NCI-H2029 (cell line): ENCODE measurements at places on chromosomes 12 and 14.

- no peak for DNase-seq
Measured at GRCh38 chr12:18899678-18900317, 161.9 kb downstream of the CAPZA3 start.

DNA sequence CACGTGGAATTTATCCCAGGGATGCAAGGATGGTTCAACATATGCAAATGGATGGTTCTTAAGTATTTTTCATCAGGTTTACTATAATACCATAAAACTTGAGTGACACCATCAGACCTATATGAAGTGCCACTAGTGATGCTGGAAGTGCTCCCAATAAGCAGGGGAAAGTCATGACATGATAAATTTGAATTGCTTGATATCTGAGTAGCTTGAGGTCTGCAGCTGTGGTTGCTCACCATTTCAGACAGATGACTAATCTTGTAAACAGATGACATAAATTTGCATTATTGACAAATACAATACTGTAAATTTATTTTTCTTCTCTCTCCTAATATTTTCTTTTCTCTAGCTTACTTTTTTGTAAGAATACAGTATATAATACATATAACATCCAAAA, 13.7 kb upstream of the PRPF39 start:
- no peak for DNase-seq

- DNase-seq: no peak
Measured at GRCh38 chr12:12744546-12745305, 27.6 kb downstream of the CDKN1B start.

DNA sequence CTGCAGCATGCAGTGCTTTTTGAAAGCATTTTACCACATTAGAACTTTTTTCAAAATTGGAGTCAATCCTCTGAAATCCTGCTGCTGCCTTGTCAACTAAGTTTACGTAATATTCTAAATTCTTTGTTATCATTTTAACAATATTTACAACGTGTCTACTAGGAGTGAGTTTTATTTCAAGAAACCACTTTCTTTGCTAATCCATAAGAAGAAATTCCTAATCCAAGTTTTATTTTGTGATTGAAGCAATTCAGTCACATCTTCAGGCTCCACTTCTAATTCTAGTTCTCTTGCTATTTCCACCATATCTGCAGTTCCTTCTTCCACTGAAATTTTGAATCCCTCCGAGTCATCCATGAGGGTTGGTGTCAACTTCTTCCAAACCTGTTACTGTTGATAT, 25.4 kb downstream of the PRORP start:
- no peak for DNase-seq

DNA sequence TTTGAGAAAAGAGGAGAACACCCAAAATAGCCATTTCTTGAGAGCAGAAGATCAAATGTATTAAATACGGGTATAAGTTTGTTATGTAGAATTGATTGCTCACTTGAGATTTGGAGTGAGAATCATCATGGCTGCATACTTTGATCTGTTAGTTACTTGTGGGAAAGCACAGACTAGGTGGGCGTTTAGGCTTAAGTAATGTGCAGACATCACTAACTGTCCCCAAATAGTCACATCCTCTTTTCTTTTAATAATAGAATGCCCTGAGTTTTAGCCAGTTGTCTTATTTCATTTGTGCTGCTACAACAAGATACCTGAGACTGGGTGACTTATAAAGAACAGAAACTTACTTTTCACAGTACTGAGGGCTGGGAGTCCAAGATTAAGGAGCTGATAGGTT, 14.3 kb upstream of the GTF2A1 start:
- no peak for DNase-seq

GRCh38 chr12:115923851-115924250, 353.6 kb downstream of the MED13L start:
- no peak for DNase-seq

DNA sequence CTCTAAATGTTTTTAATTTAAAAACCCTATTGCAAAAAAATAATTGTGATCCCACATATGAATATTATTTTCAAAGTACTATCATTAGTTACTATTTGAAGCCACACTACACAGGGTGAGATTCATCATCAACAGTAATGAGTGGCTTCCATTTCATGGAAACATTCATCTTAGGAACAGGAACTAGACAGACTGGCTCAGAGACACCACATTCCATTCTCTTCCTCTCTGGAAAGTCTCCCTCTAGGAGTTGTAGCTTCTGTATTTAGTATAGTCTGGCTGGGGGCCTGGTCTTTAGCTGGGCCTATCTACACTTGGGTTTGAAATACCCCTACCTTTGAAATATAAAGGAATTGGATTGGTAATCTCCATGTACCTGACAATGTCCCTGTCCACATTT, 6.2 kb upstream of the VDR start:
- no peak for DNase-seq

DNA sequence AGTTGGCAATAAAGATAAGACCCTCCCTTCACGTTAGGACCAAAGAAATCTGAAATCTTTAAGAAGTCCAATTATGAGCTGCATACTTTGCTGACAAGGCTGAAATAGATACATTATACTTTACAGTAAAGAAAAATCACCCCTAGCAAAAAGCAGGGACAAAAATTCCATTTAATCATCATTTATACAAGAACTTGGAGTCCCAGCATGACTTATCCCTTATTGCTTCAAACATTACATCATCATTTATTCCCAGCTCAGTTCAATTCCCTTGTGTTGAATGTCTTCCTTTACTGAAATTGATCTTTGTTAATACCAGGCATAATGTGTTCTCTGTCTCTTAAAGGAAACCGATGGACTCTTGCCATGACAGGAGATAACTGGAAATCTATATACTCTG, 449.6 kb upstream of the CCDC196 start:
- no peak for DNase-seq

- no peak for DNase-seq
Measured at GRCh38 chr12:54624315-54625279, 10.1 kb downstream of the LACRT start.

GRCh38 chr14:102219316-102219715, 79.6 kb downstream of the WDR20 start:
- DNase-seq: no peak
